ENCODE measurements at places on chromosomes 4 and X.

GRCh38 chr4:13700021-13700857, 72.7 kb upstream of the BOD1L1 start:
- no peak overlapping the region for H3K27ac ChIP-seq
- no peak overlapping the region for H3K4me3 ChIP-seq
- no peak for DNase-seq
- no peaks in the 10 kb centered on the region for H3K36me3 ChIP-seq

DNA sequence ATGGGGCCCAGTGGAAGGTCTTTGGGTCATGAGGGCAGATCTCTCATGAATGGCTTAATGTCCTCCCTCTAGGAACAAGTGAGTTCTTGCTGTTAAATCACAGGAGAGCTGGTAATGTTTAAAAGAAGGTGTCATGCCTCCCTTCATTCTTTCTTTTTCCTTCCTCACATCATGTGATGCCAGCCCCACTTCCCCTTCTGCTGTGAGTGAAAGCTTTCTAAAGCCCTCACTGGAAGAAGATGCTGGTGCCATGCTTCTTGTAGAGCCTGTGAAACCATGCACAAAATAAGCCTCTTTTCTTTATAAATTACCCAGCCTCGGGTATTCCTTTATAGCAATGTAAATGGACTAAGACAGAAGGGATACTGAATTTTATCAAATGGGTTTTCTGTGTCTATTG, 66.1 kb upstream of the ZNF827 start:
- H3K36me3 ChIP-seq: no peaks in the 10 kb centered on the region
- no peak overlapping the region for H3K4me3 ChIP-seq
- H3K27me3 ChIP-seq: no peaks in the 10 kb centered on the region
- no peak overlapping the region for H3K27ac ChIP-seq

DNA sequence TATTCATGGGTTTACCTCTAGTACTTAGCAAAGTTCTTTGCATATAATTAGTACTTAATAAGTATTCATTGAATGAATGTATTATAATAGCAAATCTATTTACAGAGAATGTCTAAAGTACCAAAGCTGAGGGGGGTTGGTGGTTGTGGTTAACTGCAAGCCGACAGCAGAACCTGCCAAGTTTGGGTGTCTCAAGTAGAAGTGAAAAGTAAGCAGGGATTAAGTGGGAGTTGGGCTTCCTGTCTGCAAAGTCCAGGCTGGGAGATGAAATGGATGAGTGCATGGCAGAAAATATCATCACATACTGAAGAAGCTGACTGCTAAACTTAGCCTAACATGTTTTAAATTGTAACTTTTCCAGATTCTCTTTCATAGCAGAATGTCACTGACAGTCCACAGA, 169.6 kb downstream of the CAMK2D start:
- peaks cover 4% of the 10 kb centered on the region for H3K4me1 ChIP-seq
- H3K27ac ChIP-seq: no peak overlapping the region
- H3K4me3 ChIP-seq: no peak overlapping the region
- H3K27me3 ChIP-seq: no peaks in the 10 kb centered on the region

- DNase-seq: no peak
- H3K4me3 ChIP-seq: no peak overlapping the region
- H3K27me3 ChIP-seq: peaks cover 15% of the 10 kb centered on the region
- H3K27ac ChIP-seq: no peak overlapping the region
Observed at GRCh38 chr4:176790398-176790797, 2.3 kb downstream of the VEGFC start.

- H3K27ac ChIP-seq: peak within 1 kb of the TSS; percentile 11
- DNase-seq: peak; percentile 60
- H3K4me1 ChIP-seq: peaks cover 6% of the 10 kb centered on the region
- H3K36me3 ChIP-seq: no peaks in the 10 kb centered on the region
- H3K4me3 ChIP-seq: peak within 1 kb of the TSS; percentile 92
- H3K27me3 ChIP-seq: peaks cover 8% of the 10 kb centered on the region
Observed at GRCh38 chr4:92303621-92304027, at the start of gene GRID2. Gene GRID2, plus strand, starts transcription at chr4:92303966.

DNA sequence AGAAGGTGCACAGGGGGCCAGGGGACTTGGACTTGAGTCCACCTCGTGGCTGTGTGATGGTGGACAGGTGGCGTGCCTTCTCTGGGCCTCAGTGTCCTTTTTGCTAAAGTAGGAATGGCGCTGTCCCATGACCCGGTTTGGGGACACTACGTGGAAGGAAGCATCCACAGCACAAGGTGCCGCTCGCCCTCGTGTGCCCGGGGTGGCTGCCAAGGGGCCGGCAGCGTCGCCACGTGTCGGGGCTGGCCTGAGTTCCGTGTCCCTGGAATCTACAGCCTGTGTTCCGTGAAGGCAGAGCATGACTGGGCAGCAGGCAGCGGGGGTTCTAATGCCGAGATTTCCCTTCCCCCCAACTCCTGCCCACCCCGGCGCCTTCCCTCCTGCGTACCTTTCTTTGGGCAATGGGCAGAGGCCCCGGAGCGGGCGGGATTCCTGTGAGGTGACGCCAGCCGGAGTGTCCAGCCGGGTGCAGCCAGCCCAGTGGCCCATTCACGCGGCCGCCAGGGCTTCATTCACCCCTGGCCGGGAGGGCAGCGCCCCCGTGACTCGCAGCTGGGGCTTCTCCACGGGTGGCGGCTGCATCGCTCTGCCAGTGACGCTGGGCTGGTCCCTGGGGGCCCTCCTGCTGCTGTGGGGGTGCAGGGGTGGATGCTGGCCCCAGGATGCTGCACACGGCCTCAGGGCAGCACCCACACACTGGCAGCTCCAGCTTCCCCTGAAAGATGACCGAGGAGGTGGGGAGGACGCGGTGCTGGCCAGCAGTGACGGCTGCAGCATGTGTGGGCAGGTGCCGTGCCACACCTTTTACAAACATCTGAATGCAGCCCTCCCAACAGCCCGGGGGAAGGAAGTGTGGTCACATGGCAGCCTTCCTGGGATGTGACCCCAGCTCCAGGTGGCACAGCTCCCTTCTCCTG, 21.2 kb downstream of the DOK7 start:
- H3K36me3 ChIP-seq: no peaks in the 10 kb centered on the region
- DNase-seq: no peak
- no peak overlapping the region for H3K4me3 ChIP-seq
- peaks cover 2% of the 10 kb centered on the region for H3K4me1 ChIP-seq

DNA sequence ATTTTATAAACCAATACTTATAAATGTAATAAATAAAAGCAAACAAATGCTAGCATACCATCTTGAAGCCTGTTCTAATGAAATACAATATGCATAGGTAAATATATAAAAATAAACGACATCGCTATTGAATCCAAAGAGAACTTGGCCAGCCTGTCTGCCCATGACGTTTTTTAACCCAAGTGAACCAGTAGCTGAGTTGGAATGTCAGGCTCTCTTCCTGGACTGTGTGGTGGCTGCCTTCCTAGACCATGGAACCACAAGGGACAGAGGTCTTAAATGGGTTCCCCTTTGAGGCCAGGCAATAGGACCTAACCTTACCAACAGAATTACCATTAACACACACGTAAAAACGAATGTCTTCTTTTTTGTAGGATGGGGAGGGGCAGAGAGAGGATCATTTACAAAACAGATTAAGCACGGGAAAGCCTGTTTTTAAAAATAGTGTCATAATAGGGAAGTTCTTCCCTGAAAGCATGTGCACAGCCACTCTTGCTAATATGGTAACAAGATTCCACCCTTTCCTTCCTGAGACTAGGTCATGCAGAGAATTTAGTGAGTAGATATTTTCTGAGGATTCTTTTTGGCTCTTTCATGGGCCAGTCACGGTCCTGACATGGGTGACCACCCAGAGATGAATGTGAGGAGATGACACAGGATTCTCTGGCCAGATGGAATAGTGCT, 69.4 kb upstream of the ACSL1 start:
- H3K36me3 ChIP-seq: no peaks in the 10 kb centered on the region
- no peak overlapping the region for H3K27ac ChIP-seq
- DNase-seq: no peak

GRCh38 chrX:136147315-136147901, at the start of gene FHL1:
Gene FHL1, plus strand, starts transcription at chrX:136147533.
- peak within 1 kb of the TSS; percentile 22 for H3K27ac ChIP-seq
- peak; percentile 13 for DNase-seq
- peaks cover 6% of the 10 kb centered on the region for H3K4me1 ChIP-seq
- H3K36me3 ChIP-seq: no peaks in the 10 kb centered on the region
- peak within 1 kb of the TSS; percentile 86 for H3K4me3 ChIP-seq
- peaks cover 11% of the 10 kb centered on the region for H3K27me3 ChIP-seq

GRCh38 chrX:143429131-143429530, 88.1 kb downstream of the SPANXN3 start:
- H3K4me1 ChIP-seq: no peaks in the 10 kb centered on the region
- H3K4me3 ChIP-seq: no peak overlapping the region
- peaks cover 1% of the 10 kb centered on the region for H3K27me3 ChIP-seq
- DNase-seq: no peak
- no peaks in the 10 kb centered on the region for H3K36me3 ChIP-seq

- H3K4me3 ChIP-seq: no peak overlapping the region
- H3K27ac ChIP-seq: no peak overlapping the region
- H3K27me3 ChIP-seq: peaks cover 1% of the 10 kb centered on the region
- no peak for DNase-seq
- no peaks in the 10 kb centered on the region for H3K36me3 ChIP-seq
- H3K4me1 ChIP-seq: no peaks in the 10 kb centered on the region
Observed at GRCh38 chrX:35340465-35340864, 397.9 kb downstream of the FAM47B start.

GRCh38 chrX:84044051-84044450, 143.9 kb downstream of the RPS6KA6 start:
- no peaks in the 10 kb centered on the region for H3K36me3 ChIP-seq
- no peak overlapping the region for H3K27ac ChIP-seq
- no peak overlapping the region for H3K4me3 ChIP-seq

DNA sequence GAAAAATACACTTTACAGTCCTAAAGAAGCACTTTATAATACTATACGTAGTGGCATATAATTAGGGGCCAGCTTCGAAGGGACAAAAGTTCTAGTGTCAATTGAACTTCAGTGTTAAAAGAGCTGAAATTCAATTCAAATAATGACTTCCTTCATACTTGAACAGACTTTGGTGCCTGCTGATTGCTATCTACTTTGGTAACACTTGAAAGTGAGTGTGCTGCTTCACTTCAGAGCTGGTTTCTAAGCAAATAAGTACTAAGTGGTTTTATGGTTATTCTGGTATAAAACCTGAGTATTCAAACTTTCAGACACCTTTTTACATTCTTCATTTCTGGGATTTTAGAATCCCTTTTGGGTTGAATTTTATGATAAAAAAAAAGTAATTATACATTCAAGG, 107.0 kb downstream of the SLC4A4 start:
- H3K4me1 ChIP-seq: peaks cover 6% of the 10 kb centered on the region
- H3K27ac ChIP-seq: no peak overlapping the region
- H3K36me3 ChIP-seq: no peaks in the 10 kb centered on the region
- H3K27me3 ChIP-seq: no peaks in the 10 kb centered on the region

GRCh38 chr4:212438-213188, 88.3 kb downstream of the ZNF718 start:
- H3K4me3 ChIP-seq: peak overlapping the region; percentile 92
- peaks cover 22% of the 10 kb centered on the region for H3K36me3 ChIP-seq
- H3K4me1 ChIP-seq: peaks cover 15% of the 10 kb centered on the region

- no peak overlapping the region for H3K4me3 ChIP-seq
- peaks cover 8% of the 10 kb centered on the region for H3K36me3 ChIP-seq
- no peak overlapping the region for H3K27ac ChIP-seq
- H3K4me1 ChIP-seq: no peaks in the 10 kb centered on the region
Observed at GRCh38 chr4:83440899-83441298, 14.7 kb downstream of the HELQ start.

GRCh38 chr4:183801457-183802165, 103.5 kb upstream of the STOX2 start:
- DNase-seq: no peak
- no peak overlapping the region for H3K4me3 ChIP-seq
- H3K27me3 ChIP-seq: peaks cover 11% of the 10 kb centered on the region
- peaks cover 9% of the 10 kb centered on the region for H3K4me1 ChIP-seq
- H3K27ac ChIP-seq: no peak overlapping the region

- no peak overlapping the region for H3K27ac ChIP-seq
- no peak for DNase-seq
- H3K4me3 ChIP-seq: no peak overlapping the region
- H3K27me3 ChIP-seq: peaks cover 13% of the 10 kb centered on the region
Observed at GRCh38 chrX:115894087-115894486, 276.5 kb upstream of the AGTR2 start.

GRCh38 chr4:84279678-84280077, 219.4 kb downstream of the NKX6-1 start:
- no peak for DNase-seq
- H3K27ac ChIP-seq: no peak overlapping the region
- H3K36me3 ChIP-seq: no peaks in the 10 kb centered on the region
- H3K4me1 ChIP-seq: no peaks in the 10 kb centered on the region

DNA sequence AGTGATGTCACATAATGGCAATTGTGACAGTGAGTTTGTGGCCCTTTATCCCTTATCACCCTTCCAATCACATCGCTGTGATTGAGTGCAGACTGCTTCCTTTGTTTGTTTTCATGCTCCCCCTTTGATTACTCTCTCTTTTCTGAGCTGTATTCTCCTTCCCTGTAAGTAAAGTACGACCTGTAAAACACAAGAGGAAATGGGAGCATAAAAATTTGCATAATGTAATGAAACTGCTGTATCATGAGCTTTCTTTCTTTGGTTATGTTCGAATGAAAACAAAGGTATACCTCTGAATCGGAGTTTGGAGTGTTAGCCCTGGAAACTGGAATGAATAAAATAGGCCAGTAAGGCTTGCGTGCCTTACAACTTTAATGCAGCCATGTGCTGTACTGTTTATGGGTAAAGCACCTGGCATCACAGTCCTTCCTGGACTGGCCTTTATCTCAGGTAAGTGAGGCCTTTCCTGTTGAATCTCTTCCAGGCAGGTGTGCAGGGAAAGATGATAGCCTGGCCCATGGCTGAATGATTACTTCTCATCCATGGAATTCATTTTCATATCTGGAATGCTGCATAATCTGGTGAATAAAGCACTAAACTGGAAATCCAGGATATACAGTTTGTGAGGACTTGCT, 26.6 kb upstream of the HS3ST1 start:
- H3K4me1 ChIP-seq: peaks cover 10% of the 10 kb centered on the region
- DNase-seq: no peak
- no peak overlapping the region for H3K4me3 ChIP-seq
- H3K27ac ChIP-seq: no peak overlapping the region

GRCh38 chrX:8364369-8365141, 100.1 kb upstream of the VCX3B start:
- H3K36me3 ChIP-seq: no peaks in the 10 kb centered on the region
- H3K4me1 ChIP-seq: no peaks in the 10 kb centered on the region
- no peaks in the 10 kb centered on the region for H3K27me3 ChIP-seq
- H3K27ac ChIP-seq: no peak overlapping the region

DNA sequence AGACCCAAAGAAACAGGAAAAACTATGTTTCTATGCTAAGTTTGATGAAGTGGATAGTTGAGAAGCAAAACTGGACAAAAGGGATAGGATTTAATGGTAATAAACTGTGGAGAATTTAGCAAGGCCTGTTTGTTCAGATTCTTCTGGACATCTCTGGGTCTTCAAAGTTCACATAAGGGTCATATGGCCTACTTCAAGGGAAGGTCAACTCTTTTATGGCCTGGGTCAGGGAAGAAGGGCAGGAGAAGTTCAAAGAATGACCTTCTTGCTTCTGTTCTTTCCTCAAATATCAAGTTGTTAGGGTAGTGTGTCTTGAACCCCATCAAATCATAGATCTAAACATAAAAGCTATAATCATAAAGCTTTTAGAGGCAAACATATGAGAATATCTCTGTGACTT, 102.7 kb downstream of the SOWAHB start:
- DNase-seq: no peak
- no peak overlapping the region for H3K27ac ChIP-seq
- H3K27me3 ChIP-seq: no peaks in the 10 kb centered on the region
- peaks cover 3% of the 10 kb centered on the region for H3K4me1 ChIP-seq

- DNase-seq: no peak
- H3K36me3 ChIP-seq: peaks cover 17% of the 10 kb centered on the region
- H3K27me3 ChIP-seq: peaks cover 49% of the 10 kb centered on the region
- no peak overlapping the region for H3K27ac ChIP-seq
- H3K4me1 ChIP-seq: peaks cover 46% of the 10 kb centered on the region
Observed at GRCh38 chr4:190018201-190018920, 8.7 kb downstream of the FRG2 start.
